ENCODE measurements at places on chromosomes 12 and 14. TPM values are rescaled to one million over a fixed set of nuclear protein-coding genes. Genes with fewer than 3 reads are reported as not detected.

- no peak for DNase-seq
Observed at GRCh38 chr12:52359621-52360061, 7.6 kb downstream of the KRT85 start.

The SLC39A2 gene
- total RNA-seq, result 0.18 TPM

DNA sequence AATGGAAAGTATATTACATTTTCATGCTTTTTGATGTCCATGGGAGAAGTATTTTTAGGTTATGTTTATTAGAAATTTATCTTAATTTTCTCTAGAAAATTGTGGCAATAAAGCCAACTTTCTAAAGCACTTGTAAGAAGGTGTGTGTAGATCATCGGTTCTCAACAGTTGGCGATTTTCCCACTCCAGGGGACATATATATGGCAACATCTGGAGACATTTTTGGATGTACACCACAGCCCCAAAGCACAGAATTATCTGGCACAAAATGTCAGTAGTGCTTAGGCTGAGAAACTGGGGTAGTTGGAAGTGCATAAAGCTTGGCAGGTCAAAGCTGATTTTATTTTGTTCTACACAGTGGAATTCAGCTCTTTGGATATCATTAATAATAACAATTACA, 86.9 kb downstream of the FLRT2 start:
- no peak for DNase-seq

GRCh38 chr14:22465201-22465840, 123.7 kb downstream of the DAD1 start:
- no peak for DNase-seq

DNA sequence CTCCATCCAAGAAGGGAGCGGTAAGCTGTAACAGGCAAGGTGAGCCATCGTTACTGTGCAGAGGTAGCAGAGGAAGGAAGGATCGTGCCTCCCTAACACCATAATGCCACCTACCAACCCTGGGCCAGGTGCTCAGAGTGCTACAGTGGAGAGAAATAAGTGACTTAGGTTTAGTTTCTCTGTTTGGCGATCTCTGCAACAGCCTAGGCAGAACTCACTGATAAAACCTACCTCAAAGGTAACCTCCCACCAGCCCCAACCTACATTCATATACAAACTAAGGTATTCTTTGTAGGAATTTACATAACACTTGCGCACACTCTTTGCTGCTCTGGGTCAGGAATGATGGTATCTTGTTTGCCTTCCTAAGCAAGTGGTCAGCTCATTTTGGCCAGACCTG, 93.4 kb upstream of the TMEM132D start:
- DNase-seq, result no peak

Data from fibroblast of the aortic adventitia (primary cell).